ENCODE measurements at places on chromosomes 4 and X. TPM values are rescaled to one million over a fixed set of nuclear protein-coding genes. Genes with fewer than 3 reads are reported as not detected.

Gene CENPVL2
- not detected for total RNA-seq

Gene F9
- not detected for total RNA-seq

Gene KCTD8
- 1.1 TPM for total RNA-seq

Gene CDS1
- total RNA-seq, result 0.21 TPM

Gene ZCCHC4
- total RNA-seq, result 22.2 TPM

- DNase-seq, result no peak
- no peaks in the 10 kb centered on the region for H3K27me3 ChIP-seq
- H3K4me3 ChIP-seq, result no peak overlapping the region
- no peak overlapping the region for H3K27ac ChIP-seq
- H3K36me3 ChIP-seq, result no peaks in the 10 kb centered on the region
These were observed 191.2 kb downstream of the FRMPD4 start for GRCh38 chrX:12329476-12329875.

DNA sequence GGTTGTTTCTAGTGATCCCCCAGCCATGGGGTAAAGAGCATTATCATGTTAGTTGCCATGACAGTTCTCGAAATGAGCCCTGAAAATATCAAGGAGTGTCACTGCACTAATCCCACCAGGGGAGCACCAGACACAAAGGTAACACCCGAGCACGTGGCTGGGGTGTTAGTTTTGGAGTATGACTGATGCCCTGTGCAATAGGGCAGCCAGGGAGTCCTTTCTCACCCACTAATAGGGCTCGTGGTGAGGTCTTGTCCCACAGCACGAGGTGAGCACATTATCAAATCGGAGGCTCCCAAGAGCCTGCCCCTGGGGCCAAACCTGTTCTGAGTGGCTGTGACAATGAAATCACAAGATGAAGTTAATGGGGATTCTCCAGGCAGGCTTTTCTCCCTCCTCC is 9.6 kb downstream of the MAMLD1 start:
- DNase-seq, result no peak
- H3K27me3 ChIP-seq, result no peaks in the 10 kb centered on the region
- H3K4me3 ChIP-seq, result no peak overlapping the region
- no peaks in the 10 kb centered on the region for H3K4me1 ChIP-seq

DNA sequence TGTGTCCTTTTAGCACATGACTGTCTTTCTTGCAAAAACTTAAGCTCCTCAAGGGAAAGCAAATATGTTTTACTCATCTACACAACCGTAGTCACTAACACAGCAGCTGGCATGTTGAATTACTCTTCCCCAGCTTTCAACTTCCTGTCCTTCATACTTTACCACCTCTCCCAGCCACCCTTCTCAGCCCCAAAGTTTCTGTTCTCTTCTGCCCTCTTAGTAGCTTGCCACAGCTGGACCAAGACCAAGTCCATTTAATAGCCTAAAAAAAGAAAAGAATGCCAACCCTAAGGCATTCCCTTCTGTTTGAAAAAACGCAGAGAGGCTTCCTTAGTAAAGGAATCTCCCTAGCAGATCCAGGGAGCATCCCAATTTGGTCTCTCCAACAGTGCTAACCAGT is 36.8 kb downstream of the SRPX2 start:
- no peaks in the 10 kb centered on the region for H3K27me3 ChIP-seq
- no peak overlapping the region for H3K4me3 ChIP-seq
- H3K27ac ChIP-seq, result no peak overlapping the region
- no peaks in the 10 kb centered on the region for H3K4me1 ChIP-seq
- no peaks in the 10 kb centered on the region for H3K36me3 ChIP-seq

DNA sequence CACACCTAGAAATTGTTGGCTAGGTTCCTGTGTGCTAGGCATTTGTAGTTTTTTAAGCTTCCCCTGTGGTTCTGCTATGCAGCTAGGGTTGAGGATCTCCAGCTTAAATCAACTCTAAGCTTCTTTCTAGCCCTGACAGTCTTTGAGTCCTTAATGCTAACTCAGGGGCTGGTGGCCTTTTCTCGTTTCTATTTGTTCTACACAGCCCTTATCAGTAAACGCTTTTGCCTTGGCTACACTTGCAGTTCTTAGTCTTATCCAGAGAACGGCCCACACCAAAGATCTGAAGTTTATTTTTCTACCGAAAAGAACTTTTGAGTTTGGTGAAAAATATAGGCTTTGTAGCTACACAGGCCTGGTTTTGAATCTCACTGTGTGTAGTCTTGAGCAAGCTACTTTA is 212.0 kb downstream of the DHX15 start:
- H3K27me3 ChIP-seq, result no peaks in the 10 kb centered on the region
- DNase-seq, result no peak
- no peak overlapping the region for H3K4me3 ChIP-seq
- H3K27ac ChIP-seq, result no peak overlapping the region
- peaks cover 5% of the 10 kb centered on the region for H3K4me1 ChIP-seq
- no peaks in the 10 kb centered on the region for H3K36me3 ChIP-seq

DNA sequence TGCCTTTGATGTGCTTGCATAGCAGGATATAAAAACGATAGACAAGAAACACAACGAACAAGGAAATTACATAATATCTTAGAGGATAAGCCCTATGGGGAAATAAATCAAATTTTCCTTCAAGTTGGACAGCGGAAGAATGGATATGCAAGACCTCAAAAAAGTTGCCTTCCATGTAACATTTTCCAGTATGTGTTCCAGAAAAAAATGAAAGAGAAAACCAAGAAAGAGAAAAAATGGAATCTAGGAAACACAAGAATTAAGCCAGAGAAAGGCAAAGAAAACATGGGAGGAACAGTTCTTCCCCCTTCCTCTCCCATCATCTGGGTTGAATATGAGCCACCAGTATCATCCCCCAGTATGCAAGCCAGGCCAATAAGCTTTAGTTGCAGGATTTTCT is 34.6 kb upstream of the MID1 start:
- no peak overlapping the region for H3K4me3 ChIP-seq
- no peak overlapping the region for H3K27ac ChIP-seq
- no peaks in the 10 kb centered on the region for H3K36me3 ChIP-seq
- no peaks in the 10 kb centered on the region for H3K27me3 ChIP-seq
- H3K4me1 ChIP-seq, result no peaks in the 10 kb centered on the region

GRCh38 chrX:56397636-56398035 is 165.5 kb downstream of the KLF8 start:
- no peak for DNase-seq
- no peaks in the 10 kb centered on the region for H3K27me3 ChIP-seq
- no peak overlapping the region for H3K4me3 ChIP-seq
- H3K27ac ChIP-seq, result no peak overlapping the region
- no peaks in the 10 kb centered on the region for H3K36me3 ChIP-seq

GRCh38 chrX:55340896-55341433 is 76.2 kb upstream of the PAGE3 start:
- no peak overlapping the region for H3K27ac ChIP-seq
- no peaks in the 10 kb centered on the region for H3K27me3 ChIP-seq
- no peak overlapping the region for H3K4me3 ChIP-seq
- no peak for DNase-seq
- no peaks in the 10 kb centered on the region for H3K4me1 ChIP-seq

DNA sequence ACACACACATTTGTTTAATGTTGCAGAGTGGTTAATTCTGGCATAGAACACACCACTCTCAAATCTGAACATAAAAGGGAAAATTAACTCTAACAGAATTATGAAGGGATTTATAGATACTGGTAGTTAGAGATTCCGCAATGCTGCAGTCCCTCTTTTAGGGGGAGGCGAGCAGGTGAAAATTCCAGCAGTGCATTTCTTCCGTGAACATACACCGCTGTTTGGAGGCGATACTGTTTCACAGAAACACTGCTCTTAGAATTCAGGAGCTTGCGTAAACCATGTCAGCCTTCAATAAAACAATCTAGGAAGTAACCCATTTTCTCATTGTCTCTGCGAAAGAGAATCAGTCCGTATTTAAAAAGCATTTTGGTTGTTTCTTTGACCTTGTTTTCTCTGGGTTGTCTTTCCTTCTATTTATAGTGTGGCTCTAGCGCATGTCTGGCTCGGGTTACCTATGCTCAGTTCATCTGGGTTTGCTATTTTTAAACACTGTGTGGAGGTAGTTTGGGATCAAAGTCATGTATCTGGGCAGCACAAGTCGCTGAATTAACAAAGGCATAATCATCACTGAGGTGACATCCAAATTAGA is 90.4 kb downstream of the GPAT3 start:
- H3K27me3 ChIP-seq, result no peaks in the 10 kb centered on the region
- no peak overlapping the region for H3K4me3 ChIP-seq
- no peak for DNase-seq
- no peak overlapping the region for H3K27ac ChIP-seq

- DNase-seq, result no peak
- H3K4me3 ChIP-seq, result no peak overlapping the region
- H3K27me3 ChIP-seq, result no peaks in the 10 kb centered on the region
- H3K4me1 ChIP-seq, result peaks cover 17% of the 10 kb centered on the region
- H3K27ac ChIP-seq, result no peak overlapping the region
- H3K36me3 ChIP-seq, result no peaks in the 10 kb centered on the region
These were observed 42.4 kb downstream of the RAI2 start for GRCh38 chrX:17818726-17819125.

- no peaks in the 10 kb centered on the region for H3K4me1 ChIP-seq
- no peaks in the 10 kb centered on the region for H3K27me3 ChIP-seq
- DNase-seq, result no peak
- H3K4me3 ChIP-seq, result no peak overlapping the region
- H3K27ac ChIP-seq, result no peak overlapping the region
These were observed 584.8 kb upstream of the INTU start for GRCh38 chr4:127047930-127048329.

DNA sequence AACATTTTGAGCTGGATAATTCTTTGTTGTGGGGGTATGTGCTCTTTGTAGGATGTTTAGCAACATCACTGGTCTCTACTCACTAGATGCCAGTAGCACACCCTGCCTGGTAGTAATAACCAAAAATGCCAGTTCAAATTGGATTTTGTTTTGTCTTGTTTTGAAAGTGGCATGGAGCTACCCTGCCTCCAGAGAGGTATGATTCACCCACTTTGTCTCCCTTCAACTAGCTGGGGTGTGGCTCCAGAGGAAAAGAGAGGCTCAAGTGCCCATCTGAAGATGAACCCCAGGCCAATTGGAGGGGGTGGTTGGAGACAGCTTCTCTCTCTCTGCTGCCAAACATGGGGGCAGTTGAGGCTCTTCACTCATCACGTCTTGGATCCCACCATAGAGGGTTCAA is 34.5 kb downstream of the NIPAL1 start:
- H3K27ac ChIP-seq, result no peak overlapping the region
- H3K36me3 ChIP-seq, result no peaks in the 10 kb centered on the region
- H3K27me3 ChIP-seq, result no peaks in the 10 kb centered on the region
- no peak for DNase-seq
- H3K4me3 ChIP-seq, result no peak overlapping the region
